NCI-H1930 (cell line): ENCODE measurements at places on chromosomes 11 and 22.

DNA sequence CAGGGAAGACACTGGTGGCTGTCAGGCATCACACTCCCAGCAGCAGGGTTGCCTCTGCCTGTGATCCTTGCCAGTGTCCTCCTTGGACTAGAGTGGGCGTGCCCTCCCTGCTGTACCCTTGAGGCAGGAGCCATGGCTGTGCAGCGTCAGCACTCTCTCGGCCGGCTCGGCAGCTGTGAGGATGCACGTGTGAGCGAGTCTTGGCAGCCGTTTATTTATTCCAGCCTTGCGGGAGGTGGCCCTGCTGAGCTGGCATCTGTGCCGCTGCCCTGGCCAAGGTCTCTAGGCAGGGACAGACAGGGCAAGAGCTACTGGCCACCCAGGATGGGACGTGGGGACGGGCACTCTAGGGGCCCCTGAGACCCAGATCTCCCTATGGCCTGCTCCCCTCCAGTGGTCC, 33.9 kb downstream of the TSPAN4 start:
- no peak for DNase-seq

DNA sequence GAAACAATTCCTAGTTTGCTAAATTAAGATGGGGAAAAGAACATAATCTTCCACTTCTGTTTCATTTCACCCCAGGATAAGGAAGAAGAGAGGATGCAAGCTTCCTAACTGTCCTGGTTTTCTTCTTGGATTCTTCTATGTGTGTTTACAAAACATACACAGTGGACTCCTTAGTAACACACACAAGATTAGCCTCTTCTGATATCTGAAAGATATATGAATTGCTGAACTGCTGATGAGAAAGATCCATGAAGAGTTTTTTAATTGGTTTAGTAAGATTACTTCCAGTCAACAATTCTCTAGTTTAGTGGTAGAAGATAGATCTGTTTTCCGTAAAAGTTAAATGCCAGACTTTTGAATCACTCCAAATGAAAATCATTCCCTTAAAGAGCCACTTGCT, 86.8 kb downstream of the WT1 start:
- DNase-seq = no peak

- peak; percentile 29 for DNase-seq
Measured at GRCh38 chr11:64356498-64357411, 2.2 kb upstream of the RPS6KA4 start.

GRCh38 chr11:74611369-74611861, 19.0 kb downstream of the POLD3 start:
- DNase-seq = no peak

- DNase-seq = no peak
Measured at GRCh38 chr11:79205786-79206185, 235.0 kb downstream of the TENM4 start.

DNA sequence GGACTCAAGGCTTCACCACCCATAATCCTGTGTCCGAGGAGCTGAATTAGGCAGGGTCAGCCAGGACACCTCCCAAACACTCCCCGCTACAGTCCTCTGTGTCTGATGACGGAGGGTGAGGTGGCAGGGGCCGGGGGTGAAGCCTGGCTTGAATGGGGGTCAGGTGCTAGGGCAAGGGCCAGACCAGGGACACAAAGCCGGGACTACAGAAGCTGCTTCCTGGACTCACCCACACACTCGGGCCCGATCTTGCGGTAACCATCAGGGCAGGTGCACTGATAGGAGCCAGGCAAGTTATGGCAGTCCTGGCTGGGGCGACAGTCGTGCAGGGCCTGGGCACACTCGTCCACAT, 2.3 kb downstream of the EFEMP2 start:
- DNase-seq = no peak

GRCh38 chr11:65504674-65505465, 6.0 kb downstream of the MALAT1 start:
- DNase-seq = no peak

DNA sequence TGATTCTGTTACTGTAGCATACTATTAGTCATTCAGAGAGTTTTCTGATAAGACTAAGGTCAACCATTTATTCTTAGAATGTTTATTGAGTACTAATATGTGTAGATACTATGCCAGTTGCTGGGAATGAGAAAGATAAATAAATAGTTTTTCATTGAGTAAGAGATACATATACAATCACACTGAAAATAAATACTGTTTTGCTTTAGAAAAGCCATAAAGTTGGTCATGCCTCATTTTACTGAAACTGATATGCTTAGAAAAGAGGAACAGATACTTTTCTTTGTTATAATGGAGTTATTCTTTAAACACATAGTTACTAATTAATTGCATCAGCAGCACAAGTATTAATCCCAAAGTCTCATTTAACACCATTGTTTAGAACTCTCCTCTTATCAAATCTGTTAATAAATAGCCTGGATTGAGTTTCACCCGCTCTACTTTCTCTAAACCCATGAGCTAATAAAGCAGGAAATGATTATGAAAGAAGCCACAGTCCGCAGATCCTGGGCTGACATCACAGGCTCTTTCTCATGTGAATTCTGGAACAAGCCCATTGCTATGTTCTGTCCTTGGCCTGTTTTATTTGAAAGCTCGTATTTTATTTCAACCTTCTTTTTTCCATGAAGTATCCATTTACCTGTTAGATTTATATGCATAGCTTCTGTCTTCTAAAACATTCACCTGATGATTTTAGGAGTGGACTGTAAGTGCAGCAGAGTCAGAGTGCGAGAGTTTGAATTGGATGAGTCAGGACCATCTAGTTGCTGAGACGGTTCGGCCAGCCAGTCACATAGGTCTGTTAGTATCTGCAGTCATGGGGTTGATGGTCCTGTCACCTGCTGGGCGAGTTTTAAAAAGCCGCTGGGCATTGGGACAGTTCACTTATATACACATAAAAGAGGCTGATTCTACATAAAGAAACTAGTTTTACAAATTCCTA, 35.5 kb downstream of the PIWIL4 start:
- no peak for DNase-seq

DNA sequence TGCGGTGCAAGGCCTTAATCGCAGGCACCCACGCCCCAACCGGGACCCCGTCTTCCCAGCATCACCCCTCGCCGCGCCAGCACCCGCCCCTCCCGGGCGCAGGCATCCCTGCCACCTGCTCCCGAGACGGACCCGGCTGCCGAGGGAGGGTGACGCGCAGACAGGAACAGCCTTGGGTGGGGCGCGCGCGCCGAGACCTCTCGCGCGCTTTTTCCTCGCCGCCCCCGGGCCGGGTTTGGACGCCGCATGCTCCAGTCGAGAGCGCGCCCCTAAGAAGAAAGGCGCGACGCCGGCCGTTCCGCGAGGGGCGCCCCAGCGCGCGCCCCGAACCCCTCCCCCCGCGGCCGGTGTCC, 504 bp downstream of the CFL1 start:
- no peak for DNase-seq

GRCh38 chr11:70796648-70797227, 398.4 kb downstream of the CTTN start:
- DNase-seq = no peak

GRCh38 chr22:45838305-45838887, 138.6 kb downstream of the WNT7B start:
- DNase-seq = no peak

GRCh38 chr11:10326012-10326964, 21.4 kb downstream of the ADM start:
- no peak for DNase-seq

DNA sequence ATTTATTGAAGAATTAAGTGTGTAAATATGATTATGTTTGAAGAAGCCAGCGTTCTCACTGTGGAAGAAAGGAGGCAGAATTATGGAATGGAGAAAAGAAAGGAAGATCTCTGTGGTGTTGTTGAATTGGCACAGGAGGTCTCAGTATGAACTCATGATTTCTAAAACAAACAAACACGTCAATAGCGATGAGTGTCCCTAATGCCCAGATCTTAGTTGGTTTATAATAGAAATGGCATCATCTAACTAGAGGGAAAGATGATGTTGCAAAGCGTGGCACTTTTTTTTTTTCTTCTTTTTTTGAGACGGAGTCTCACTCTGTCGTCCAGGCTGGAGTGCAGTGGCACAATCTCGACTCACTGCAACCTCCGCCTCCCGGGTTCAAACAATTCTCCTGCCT, 39.2 kb upstream of the SLN start:
- no peak for DNase-seq

DNA sequence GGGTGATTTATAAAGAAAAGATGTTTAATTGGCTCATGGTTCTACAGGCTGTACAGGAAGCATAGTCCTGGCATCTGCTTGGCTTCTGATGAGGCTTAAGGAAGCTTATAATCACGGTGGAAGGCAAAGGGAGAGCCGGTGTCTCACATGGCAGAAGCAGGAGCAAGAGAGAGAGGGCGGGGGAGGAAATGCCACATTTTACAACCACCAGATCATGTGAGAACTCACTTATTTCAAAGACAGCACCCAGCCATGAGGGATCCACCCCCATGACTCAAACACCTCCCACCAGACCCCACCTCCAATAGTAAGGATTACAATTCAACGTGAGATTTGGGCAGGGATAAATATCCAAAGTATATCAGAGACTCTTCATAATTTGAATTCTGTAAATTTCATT, 200.7 kb downstream of the MSANTD4 start:
- DNase-seq = no peak

GRCh38 chr11:47950396-47950795, 30.0 kb upstream of the PTPRJ start:
- no peak for DNase-seq

GRCh38 chr11:70265341-70265740, 5.1 kb upstream of the PPFIA1 start:
- no peak for DNase-seq

GRCh38 chr11:28621753-28622152, 513.6 kb downstream of the METTL15 start:
- no peak for DNase-seq

GRCh38 chr11:57479021-57479663, 18.8 kb downstream of the RTN4RL2 start:
- no peak for DNase-seq
